AG08395 (cell line): ENCODE measurements at places on chromosomes 3 and 15.
A peak's percentile ranks its signal among the peaks of the same experiment; 100 is the strongest.

DNA sequence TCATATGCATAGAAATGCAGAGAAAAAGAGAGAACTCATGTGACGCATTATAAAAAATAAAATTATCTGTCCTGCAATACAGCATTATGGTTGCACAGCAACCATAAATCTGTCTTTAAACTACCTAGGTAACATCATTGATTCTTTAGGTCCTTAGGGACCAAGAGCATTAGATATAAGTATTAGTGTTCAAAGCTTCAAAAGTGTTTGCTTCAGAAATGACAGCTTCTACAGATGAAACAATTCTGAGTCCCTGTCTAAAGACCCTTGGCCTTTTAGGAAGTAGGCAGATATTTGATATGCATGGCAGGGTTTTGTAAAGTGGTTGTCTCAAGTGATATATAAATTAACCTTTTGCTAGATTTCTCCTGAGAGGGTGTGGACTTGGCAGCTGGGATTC lies 454.2 kb downstream of the GBE1 start:
- DNase-seq, result no peak

DNA sequence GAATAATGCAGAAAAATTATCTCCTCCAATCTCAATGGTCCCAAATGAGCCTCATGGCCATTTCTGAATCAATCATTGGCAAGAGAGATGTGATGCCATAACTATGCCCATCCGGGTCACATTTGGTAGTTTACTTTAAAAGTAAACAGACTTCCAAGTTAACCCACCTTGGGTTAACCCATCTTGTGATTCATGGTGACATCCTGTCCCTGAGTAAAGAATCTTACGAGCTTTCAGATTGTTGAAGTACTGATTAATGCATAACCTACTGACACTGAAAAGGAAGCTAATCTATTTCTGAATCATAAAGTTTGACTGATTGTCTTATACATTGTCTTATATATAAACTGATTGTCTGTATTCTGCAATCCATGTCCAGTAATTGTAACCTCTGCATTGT lies 467.2 kb upstream of the AGTR1 start:
- no peak for DNase-seq

GRCh38 chr3:59388555-59389270 lies 338.9 kb upstream of the CFAP20DC start:
- no peak for DNase-seq

DNA sequence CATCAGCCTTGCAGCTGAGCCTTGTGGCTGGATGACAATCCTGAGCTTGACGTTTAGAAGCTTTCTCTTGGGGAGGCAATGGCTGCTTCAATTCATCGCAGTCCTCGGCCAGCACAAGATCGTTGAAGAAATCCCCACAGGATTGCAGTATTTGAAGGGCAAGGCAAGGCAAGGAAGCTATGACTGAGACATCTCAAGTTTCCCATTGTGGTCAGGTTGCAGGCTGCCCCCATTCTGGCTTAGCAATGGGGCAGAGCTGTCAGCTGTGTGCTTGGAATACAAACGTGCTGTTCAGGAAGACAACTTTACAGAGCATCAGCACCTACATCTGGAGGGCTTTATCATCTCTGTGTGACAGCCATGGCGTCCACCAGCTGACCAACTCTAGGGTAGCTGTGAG lies 275.9 kb upstream of the TBL1XR1 start:
- no peak for DNase-seq

DNA sequence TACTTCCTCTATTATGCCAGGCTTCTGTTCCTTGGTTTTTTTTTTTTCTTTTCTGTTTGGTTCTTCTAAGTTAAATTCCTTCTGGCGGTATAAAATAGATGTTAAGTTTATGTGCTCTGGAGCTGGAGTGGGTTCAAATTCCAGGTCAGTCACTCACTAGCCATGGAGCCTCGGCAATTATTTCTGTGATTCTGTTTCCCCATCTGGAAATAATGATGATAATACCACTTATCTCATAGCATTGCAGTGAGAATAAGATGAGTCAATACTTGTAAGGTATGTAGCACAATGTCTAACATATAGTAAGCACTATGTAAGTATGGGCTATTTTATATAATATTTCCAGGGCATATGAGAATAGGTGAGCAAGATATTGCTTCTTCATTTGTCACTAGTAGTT lies 33.2 kb upstream of the ZDHHC23 start:
- peak; percentile 60 for DNase-seq

DNA sequence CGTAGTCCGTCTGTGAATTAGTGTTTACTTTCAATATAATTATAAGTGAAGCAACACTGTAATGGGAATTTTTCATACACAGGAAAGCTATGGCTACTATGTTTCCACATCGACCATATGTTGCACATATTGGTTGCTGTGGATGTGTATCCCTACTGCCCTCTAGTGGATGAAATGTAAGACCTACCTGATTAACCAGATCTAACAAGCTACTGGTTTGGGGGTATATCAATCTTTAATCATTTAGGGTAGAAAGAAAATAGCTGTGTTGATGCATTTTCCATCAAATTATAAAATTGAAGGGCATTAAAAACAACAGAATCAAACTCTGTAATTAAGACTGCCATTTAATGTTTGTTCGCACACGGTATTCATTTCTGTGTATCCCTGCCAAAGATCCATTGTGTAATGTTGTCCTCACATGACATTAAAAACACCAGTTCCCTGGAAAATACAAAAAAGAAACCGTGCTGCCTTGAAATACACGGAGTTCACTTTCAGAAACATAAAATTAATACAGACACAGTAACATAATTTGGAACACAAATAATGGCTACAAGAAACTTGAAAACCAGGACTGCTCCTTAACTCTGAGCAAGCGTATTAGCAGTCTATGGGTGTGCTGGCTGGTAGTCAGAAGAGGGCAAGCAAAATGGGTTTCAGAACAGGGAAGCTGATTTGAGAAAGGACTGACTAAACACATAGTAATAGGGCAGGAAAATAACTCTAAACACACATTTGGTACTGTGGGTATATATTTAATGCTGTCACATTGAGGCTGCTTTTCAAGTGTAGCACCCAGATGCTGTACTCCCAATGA lies 125.1 kb downstream of the TIGIT start:
- peak; percentile 65 for DNase-seq

- DNase-seq, result no peak
Observed at GRCh38 chr3:115475178-115476041, 147.9 kb upstream of the GAP43 start.

- no peak for DNase-seq
Observed at GRCh38 chr15:75821786-75822345, 21.4 kb upstream of the UBE2Q2 start.

- no peak for DNase-seq
Observed at GRCh38 chr3:139519998-139520737, 19.4 kb downstream of the RBP1 start.

DNA sequence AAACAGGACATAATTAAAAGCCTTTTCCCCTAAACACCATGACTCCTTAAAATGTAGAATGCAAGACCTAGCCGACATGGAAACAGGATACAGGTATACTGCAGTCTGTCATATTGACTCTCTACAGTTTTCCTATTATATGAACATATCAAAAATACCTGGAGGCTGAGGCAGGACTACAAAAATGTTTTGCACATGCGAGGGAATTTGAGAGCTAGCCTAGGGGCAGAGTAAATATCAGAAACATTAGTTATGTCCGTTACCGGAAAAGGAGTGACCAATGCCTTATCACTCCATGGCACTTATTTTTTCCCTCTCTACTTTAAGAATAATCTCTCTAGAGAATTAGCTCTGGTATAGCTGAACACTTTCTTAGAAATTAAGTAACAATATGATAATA lies 732.3 kb downstream of the TUSC7 start:
- no peak for DNase-seq

DNA sequence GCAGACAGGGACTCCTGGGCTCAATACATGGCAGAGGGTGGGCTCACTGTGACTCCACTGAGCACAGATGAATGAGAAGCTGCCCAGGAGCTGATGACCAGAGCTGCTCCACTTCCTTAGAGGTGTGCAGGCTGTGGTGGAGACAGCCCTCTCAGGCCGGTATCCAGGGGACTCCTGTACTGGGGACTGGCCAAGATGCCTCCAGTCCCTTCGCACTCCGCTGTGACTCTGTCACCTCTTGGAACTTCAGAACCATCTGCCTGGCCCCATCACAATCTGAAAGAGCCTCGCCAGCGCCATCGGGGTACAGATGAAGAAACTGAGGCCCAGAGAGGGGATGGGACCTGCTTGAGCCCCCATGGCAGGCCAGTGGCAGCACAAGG lies 111.2 kb downstream of the ETFA start:
- DNase-seq, result no peak

GRCh38 chr15:41416128-41416741 lies 660 bp upstream of the RTF1 start:
- DNase-seq, result no peak

DNA sequence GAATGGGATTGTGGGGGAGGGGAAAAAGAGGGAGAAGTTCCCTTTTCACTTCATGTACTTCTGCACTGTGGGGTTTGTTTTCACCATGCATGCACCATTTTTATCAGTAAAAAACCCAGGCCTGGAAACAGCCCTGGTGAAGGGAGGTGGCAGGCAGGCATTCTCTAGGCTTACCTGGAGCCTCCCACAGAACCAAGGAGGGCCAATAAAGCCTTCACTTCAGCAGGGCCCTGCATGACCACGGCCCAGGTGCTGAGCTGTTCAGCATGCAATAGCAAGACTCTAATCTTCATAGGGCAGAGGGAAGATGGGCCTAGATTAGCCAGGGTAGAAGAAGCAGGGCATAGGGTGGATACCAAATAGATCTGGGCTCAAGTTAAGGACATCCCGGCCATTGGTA lies 49.6 kb downstream of the SCN5A start:
- no peak for DNase-seq

DNA sequence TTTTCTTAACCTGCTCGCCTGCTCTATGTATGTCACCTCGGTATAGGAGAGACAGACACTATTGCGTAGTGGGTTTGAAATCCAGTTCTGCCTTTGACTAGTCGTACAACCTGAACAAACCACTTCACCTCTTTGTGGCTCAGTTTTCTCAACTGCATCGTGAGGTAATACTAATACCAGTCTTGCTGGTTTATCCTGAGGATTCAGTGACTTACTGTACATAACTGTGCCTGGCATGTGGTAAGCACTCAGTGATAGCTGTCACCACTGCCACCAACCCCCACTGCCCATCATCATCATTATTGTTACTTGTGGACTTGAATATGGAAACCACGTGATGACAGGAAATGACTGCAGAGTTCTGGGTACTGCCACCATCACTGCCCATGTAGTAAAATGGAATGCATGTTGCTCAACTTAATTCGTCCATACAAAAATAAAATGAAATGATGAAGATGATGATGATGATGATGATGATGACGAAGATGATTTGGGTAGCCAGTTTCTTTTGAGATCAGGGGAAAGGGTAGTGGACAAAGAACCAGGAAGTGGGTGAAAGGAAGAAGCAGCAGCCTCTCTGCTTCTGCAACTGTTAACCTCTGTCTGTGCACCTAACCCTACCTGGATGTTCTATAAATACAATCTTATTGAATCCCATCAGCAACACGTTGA lies 228.1 kb downstream of the FEZF2 start:
- DNase-seq, result no peak

DNA sequence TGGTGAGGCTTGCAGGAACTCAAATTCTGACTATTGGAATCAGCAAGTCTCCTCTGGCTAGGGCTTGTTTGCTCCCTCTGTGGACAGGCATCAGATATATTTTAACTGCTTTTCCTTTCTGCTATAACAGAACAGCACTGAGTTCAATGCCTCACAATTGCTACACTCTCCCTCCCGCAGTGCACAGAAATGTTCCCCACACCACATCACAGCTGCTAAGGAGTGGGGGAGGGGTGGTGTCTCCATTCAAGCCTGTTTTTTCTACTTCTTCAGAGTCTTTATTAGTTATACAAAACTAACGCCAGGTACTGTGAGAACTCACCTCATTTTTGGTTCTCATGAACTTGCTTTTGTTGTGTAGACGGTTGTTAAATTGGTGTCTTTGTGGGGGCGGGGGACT lies 68.5 kb downstream of the BCHE start:
- no peak for DNase-seq

DNA sequence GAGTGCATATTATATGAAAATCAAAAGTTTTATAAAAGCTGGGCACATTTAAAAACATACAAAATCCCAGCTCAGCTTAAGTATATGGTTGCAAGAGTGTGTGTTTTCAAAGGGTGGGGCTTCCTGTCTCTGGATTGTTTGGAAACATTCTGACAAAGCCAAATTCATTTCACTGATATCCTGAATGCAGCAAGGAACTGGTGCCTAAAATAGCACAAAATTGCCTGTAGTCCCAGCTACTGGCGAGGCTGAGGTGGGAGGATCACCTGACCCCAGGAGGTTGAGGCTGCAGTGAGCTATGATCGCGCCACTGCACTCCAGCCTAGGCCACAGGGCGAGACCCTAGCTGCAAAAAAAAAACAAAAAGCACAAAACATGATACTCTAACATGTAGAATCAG lies 13.0 kb upstream of the TJP1 start:
- DNase-seq, result no peak

DNA sequence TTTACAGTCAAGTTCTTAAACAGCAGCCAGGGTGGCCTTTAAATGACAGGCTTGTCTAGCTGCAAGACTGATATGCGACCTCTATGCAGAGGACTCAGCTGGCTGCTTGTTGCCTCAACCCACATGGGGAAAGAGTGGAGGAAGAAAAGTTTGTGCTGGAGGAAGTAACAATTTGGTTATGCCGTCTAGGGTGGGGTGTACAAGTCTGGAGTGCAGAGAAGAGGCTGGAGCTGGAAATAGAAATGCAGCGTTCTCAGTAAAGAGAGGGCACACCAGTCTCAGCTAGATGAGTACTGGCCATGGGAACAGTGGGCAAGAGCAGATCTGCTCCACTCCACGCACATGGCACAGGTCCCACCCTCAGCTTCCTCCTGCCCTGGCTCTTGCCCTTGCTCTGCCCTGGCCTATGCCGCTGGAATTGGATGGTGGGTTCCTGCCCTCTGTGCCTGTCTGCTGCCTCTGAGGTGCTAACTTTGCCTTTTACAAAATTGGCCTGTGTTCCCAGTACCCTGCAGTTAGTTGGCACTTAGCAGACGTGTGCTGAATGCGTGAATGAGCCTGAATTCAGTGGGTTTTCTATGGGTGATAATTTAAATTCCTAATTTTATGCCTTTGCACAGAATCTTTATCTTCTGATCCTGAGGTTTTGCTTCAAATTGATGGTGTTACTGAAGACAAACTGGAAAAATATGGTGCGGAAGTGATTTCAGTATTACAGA lies 59.7 kb upstream of the FURIN start:
- no peak for DNase-seq
